ENCODE measurements at places on chromosomes 2 and 18. TPM values are rescaled to one million over a fixed set of nuclear protein-coding genes. Genes with fewer than 3 reads are reported as not detected.

The SLC19A3 gene
- total RNA-seq, result 278 TPM

DNA sequence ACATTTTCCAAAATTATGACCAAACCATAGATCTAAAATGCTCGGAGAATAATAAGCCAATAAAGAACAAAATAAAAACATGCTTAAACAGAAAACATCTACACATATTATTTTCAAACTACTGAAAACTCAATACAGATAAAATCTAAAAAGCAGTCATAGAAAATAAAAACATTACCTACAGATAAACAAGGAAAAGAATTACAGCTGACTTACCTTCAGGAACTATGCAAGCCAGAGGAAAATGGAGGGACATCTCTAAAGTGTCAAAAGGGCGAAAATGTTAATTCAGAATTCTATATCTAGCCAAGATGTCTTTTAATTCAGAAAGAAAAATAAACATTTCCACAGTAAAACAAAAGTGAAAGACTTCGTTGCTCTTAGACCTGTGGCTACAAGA lies 112.9 kb upstream of the GYPC start:
- DNase-seq, result no peak
- H3K27ac ChIP-seq, result no peak overlapping the region

DNA sequence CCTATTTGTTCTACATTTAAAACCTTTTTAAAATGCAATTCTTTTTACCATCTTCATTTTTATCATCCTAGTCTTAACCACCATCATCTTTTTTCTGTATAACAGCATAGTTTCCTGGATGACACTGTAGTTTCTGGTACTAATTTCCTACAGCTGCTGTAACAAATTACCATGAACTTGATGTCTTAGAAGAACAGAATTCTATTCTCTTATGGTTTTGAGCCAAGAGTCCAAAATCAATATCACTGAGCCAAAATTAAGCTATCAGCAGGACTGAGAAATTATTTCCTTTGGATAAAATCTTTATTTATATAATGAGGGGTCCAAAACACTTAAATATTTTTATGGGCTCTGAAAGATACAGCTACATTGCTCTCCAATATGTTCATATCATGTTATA lies 539.3 kb downstream of the METTL4 start:
- no peaks in the 10 kb centered on the region for H3K4me1 ChIP-seq
- no peak for DNase-seq
- no peak overlapping the region for H3K27ac ChIP-seq
- no peaks in the 10 kb centered on the region for H3K36me3 ChIP-seq

DNA sequence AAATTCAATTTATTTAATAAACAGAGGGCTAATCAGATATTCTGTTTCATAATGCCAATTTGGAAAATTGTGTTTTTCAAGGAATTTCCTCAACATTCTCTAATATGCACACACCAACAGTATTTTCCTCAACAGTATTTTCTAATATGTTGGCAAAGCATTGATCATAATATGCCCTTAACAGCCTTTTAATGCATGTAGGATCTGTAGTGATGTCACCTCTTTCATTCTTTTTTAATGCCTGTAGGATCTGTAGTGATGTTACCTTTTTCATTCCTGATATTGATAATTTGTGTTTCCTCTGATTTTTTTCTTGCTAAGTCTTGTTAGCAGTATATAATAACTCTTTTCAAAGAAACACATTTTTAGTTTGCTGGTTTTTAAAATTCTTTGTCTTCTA lies 15.9 kb downstream of the VWA3B start:
- H3K4me3 ChIP-seq, result no peak overlapping the region
- H3K27me3 ChIP-seq, result no peaks in the 10 kb centered on the region
- H3K27ac ChIP-seq, result no peak overlapping the region
- H3K4me1 ChIP-seq, result no peaks in the 10 kb centered on the region

- H3K4me1 ChIP-seq, result no peaks in the 10 kb centered on the region
- H3K36me3 ChIP-seq, result no peaks in the 10 kb centered on the region
- peak overlapping the region; percentile 16 for H3K27ac ChIP-seq
Measured at GRCh38 chr2:111662039-111662770, 221.8 kb downstream of the ANAPC1 start.

DNA sequence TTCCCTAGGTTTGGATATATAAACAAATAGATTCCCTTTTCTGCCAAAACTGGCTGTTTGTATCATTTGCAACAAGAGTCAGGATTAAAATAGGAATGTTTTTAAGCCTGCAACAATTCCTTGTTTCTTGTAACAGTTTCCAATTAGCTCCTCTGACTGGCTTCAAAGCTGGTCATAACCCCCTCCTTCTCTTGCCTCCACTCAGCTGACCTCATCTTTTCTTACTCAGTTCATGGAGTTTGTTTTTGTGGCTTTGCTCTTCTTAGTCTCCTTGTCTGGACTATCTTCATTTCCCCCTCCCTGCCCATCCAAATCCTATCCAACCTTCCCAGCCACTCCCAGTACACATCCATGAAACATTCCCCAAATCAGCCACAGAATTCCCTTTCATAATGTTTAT lies 14.3 kb upstream of the RAPH1 start:
- no peaks in the 10 kb centered on the region for H3K4me1 ChIP-seq
- no peaks in the 10 kb centered on the region for H3K36me3 ChIP-seq
- no peak for DNase-seq
- H3K27ac ChIP-seq, result no peak overlapping the region

GRCh38 chr2:220697011-220697410 lies 875.1 kb downstream of the EPHA4 start:
- H3K36me3 ChIP-seq, result no peaks in the 10 kb centered on the region
- no peak overlapping the region for H3K4me3 ChIP-seq
- H3K27ac ChIP-seq, result no peak overlapping the region
- H3K4me1 ChIP-seq, result no peaks in the 10 kb centered on the region
- no peaks in the 10 kb centered on the region for H3K27me3 ChIP-seq

GRCh38 chr2:134657650-134658250 lies 61.0 kb downstream of the TMEM163 start:
- no peaks in the 10 kb centered on the region for H3K4me1 ChIP-seq
- H3K27ac ChIP-seq, result no peak overlapping the region
- H3K4me3 ChIP-seq, result no peak overlapping the region
- H3K27me3 ChIP-seq, result no peaks in the 10 kb centered on the region

DNA sequence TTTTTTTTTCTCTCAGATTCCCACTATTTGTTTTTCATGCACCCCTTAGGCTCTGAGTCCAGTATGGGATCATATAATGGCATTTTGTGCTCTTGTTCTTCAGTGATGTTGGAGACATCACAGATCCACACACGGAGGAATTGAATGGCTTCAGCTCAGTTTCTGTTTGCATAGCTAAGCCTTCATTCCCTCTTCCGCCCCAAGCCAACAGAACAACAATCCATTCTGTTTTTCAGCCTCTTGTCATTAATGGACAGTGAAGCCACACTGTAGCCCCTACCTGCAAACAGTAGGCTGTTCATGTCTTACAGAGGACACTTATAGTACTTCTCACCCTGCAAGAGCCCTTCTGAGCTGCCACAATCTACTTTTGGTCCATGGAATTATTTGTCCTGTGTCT lies 64.0 kb upstream of the ZSWIM2 start:
- DNase-seq, result no peak
- H3K36me3 ChIP-seq, result no peaks in the 10 kb centered on the region
- H3K27ac ChIP-seq, result no peak overlapping the region
- H3K4me1 ChIP-seq, result no peaks in the 10 kb centered on the region

The TMEM182 gene
- 2.2 TPM for total RNA-seq

DNA sequence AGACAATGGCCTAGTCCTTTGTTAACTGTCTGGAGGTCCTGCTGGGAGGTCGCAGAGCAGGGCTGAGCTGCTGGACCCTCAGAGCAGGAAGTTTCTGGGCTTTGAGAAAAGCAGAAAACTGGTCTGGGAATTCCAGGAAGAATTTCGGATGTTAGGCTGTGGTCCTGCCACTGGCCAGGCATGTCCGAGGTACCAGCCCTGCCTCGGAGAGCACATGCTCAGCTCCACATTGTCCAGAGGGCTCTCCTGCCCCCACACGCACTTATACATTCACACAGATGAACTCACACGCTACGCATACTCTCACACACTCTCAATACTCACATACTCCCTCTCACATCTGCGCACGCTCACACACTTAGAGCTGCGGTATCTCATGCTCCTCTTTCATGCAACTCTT lies 146.1 kb downstream of the NCK2 start:
- H3K4me3 ChIP-seq, result no peak overlapping the region
- no peaks in the 10 kb centered on the region for H3K27me3 ChIP-seq
- DNase-seq, result no peak

The MAP3K19 gene
- total RNA-seq, result not detected

The DAPL1 gene
- total RNA-seq, result not detected

The FAM124B gene
- 7.9 TPM for total RNA-seq

- no peaks in the 10 kb centered on the region for H3K27me3 ChIP-seq
- H3K27ac ChIP-seq, result peak overlapping the region; percentile 72
- H3K36me3 ChIP-seq, result no peaks in the 10 kb centered on the region
- no peak for DNase-seq
Measured at GRCh38 chr2:26184555-26185303, 11.8 kb downstream of the GAREM2 start.

The MFSD6 gene
- total RNA-seq, result 52.0 TPM

DNA sequence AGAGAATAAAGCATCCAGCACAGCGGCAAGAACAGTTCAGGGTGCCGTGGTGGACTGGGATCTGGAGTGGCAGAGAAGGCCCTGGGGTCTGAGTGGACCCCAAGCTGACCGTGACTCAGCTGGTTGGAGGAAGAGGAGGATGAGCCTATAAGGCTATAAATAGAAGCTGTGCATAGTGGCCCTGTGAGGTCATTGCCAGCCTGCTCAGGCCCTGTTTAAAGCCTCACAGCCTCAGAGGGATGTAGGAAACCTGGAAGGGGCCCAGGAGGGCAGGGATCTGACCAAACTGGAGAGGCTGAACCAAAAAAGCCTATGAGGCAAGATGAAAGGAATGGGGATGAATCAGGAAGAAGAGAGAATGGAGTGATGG lies 11.3 kb upstream of the DES start:
- peaks cover 5% of the 10 kb centered on the region for H3K4me1 ChIP-seq
- H3K36me3 ChIP-seq, result no peaks in the 10 kb centered on the region
- no peaks in the 10 kb centered on the region for H3K27me3 ChIP-seq
- DNase-seq, result no peak
- H3K4me3 ChIP-seq, result no peak overlapping the region

DNA sequence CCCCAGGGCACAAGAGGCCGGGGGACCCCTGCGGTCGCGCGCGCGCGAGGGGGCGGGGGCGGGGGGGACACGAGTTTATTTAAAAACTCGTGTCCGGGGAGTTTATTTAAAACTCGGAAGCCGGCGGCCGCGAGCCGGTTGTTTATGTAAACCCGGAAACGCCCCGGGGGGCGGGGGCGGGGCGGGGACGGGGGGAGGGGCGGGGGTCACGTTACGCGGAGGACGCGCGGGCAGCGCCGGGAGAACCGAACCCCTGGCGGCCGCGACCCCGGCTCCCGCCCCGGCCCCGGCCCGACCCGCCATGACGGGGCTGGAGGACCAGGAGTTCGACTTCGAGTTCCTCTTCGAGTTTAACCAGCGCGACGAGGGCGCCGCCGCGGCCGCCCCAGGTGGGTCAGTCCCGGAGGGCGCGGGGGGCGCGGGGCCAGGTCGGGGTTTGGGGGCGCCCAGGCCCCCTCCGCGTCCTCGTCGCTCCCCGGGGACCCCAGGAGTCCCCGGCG lies 4.4 kb downstream of the NFATC1 start:
- H3K36me3 ChIP-seq, result no peaks in the 10 kb centered on the region
- H3K4me3 ChIP-seq, result peak overlapping the region; percentile 84
- H3K4me1 ChIP-seq, result peaks cover 4% of the 10 kb centered on the region
- no peaks in the 10 kb centered on the region for H3K27me3 ChIP-seq

The CD207 gene
- total RNA-seq, result 0.33 TPM

- H3K27me3 ChIP-seq, result no peaks in the 10 kb centered on the region
- H3K36me3 ChIP-seq, result no peaks in the 10 kb centered on the region
- no peak for DNase-seq
Measured at GRCh38 chr2:221166292-221166691, 405.8 kb downstream of the EPHA4 start.

The ACVR1C gene
- total RNA-seq, result 8.0 TPM

DNA sequence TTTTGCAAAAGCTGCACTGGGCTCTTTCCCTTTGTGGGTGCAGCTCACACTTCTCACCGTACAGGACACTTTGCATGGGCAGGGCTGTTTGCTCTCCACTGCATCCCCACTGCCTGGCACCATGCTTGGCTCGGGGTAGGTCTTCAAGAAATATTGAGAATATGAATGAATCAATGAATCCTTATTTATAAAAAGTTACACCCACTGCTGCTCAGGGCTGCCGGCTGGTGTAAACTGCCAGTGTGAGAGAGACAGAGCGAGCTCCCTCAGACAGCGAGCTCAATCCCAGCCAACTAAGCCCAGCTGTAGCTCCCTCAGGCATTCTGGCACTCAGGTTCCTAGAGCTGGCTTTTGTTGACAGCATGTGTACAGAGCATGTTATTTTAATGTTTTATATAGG lies 3.4 kb downstream of the TMEM185B start:
- no peaks in the 10 kb centered on the region for H3K27me3 ChIP-seq
- H3K4me3 ChIP-seq, result no peak overlapping the region
- H3K27ac ChIP-seq, result no peak overlapping the region
- DNase-seq, result peak; percentile 62
- H3K4me1 ChIP-seq, result no peaks in the 10 kb centered on the region
- H3K36me3 ChIP-seq, result no peaks in the 10 kb centered on the region

The SULT1C4 gene
- 5.9 TPM for total RNA-seq

The DCDC2C gene
- total RNA-seq, result 0.48 TPM

The EVA1A gene
- total RNA-seq, result 5.2 TPM

- DNase-seq, result no peak
- no peaks in the 10 kb centered on the region for H3K36me3 ChIP-seq
- H3K27ac ChIP-seq, result no peak overlapping the region
- H3K27me3 ChIP-seq, result no peaks in the 10 kb centered on the region
- no peaks in the 10 kb centered on the region for H3K4me1 ChIP-seq
Measured at GRCh38 chr2:8344144-8345097, 337.4 kb upstream of the ID2 start.

DNA sequence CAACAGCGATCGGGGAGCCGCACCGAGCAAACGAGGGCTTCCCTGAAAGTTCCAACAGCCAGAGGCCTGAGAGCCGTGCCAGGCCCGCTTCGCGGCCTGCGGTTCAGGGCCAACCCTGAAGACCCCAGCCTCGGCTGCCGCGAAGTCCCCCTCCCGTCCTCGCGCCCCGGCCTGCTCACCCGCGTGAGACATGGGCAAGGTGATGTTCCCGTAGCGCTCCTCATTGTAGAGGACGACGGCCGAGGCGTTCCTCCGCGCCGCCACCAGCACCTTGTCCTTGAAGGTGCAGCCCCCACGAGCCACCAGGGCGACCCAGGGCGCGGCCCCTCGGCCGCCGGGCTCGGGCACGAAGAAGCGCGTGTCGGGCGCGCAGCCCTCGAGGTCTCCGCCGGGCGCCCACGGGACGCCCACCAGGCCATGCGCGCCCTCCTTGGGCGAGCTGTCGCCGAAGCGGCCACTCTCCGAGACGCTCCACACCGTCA lies 510 bp downstream of the RNF149 start:
- no peaks in the 10 kb centered on the region for H3K36me3 ChIP-seq
- H3K4me3 ChIP-seq, result peak overlapping the region; percentile 84
- peak overlapping the region; percentile 93 for H3K27ac ChIP-seq
- DNase-seq, result no peak
